NCI-H1105 (cell line): ENCODE measurements at places on chromosomes 11 and 22.

DNA sequence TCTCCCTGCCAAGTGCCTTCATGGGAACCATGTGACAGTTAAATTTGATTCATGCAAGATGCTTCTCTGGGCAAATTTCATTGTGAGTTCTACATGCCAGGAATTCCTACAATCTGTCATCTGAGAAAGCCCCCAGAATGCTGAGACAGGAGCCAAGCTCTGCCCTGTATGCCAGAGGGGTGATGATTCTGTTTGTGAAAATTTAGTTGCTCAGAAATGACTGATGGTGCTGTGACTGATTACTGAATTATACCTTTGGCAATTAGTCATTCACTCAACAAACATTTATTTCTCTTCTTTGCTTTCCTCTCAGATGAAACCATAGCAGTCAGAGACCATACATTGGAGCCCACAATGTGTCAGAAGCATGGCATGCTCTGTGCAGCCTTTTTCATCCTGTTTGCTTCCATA, 69.0 kb upstream of the ZBED5 start:
- no peak for DNase-seq

GRCh38 chr11:91966368-91966767, 258.2 kb upstream of the FAT3 start:
- no peak for DNase-seq

GRCh38 chr22:35432228-35432905, 32.4 kb downstream of the MCM5 start:
- no peak for DNase-seq

DNA sequence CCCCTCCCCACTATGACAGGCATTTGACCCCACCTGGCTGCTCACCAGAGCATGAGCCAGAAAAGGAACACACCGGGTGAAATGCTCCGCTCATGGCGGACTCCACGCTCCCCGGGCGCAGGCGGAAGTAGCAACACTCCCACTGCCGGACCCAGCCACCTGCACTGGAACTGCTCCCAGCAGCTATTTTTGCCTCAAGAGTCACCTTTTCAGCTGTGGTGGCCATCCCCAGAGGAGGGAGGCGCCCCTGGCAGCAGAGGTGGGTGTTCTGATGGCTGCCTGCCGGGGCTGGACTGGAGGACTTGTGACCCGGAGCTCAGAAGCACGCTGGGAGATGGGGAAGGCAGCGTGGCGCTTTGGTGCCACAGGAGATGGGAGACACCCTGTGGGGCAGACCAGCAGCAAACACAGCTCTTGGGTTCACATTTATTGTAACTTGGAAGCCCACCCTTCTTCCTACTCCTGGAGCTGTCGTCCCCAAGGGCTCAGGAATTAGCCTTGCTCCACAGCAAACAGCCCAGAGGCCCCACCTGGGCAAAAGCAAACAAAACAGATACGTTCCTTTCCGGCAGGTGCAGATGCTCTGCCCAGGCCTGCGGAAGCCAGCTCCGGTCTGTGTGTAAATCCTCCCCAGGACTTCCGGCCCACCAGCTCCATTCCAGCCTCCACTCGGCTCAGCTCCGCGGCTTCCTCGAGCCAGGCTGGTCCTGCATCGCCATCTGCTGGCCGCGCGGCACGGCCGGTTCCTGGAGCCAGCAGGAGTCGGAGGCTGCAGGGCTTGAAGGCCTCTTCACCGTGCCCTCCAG, 3.7 kb downstream of the RPS19BP1 start:
- DNase-seq: peak; percentile 91

DNA sequence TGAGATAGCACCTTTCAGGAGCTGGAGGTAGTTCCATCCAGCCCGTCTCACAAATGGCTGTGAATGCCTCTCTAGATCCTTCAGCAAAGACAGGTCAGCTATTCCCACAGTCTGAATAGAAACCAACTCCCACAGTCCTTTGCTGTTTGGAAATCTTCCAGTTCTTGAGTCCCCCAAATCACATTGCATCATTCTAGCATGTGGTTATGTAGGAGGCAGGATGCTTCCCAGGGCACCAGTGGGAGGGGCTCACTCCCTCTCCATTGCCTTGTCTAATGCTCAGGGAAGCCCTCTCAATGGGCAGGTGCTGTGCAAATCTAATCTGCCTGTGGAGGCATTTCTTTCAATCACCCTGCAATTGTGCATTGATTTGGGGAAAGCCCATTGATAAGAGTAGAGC, 14.6 kb downstream of the NAV2 start:
- no peak for DNase-seq

DNA sequence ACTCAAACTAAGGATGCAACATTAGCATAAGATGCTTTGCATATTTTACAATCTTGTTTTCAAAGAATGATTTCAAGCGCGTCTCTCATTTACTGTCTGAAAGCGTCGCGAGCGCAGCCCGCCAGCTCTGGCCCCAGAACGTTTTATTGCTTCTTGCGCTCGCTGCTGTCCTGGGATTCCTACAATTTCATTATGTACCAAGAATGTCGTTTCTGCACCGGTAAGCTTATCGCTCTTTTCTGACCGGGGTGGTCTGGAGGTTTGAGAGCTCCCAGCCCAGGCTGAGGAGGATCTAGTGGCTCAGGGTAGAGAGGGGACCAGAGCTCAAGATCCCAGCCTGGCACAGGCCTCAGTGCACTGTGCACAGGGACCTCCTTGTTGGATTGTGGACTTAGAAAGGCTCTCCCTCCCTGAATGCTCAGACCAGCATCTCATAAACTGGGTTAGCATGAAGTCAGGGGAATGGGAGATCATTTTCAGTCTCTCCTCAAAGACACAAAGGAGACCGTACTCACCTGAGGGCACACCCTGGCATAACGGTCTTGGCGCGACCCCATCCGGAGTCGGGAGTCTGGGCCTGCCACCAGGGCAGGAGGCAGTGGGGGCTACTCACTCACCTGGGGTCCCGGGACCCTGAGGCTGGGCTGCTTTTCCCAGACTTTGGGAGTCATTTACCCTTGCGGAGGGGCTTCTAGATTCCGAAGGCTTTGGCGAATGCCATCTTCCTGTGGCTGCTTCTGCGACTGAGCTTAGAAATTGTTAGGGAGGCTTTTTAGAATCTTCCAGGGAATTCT, 817.4 kb downstream of the BRD1 start:
- no peak for DNase-seq

DNA sequence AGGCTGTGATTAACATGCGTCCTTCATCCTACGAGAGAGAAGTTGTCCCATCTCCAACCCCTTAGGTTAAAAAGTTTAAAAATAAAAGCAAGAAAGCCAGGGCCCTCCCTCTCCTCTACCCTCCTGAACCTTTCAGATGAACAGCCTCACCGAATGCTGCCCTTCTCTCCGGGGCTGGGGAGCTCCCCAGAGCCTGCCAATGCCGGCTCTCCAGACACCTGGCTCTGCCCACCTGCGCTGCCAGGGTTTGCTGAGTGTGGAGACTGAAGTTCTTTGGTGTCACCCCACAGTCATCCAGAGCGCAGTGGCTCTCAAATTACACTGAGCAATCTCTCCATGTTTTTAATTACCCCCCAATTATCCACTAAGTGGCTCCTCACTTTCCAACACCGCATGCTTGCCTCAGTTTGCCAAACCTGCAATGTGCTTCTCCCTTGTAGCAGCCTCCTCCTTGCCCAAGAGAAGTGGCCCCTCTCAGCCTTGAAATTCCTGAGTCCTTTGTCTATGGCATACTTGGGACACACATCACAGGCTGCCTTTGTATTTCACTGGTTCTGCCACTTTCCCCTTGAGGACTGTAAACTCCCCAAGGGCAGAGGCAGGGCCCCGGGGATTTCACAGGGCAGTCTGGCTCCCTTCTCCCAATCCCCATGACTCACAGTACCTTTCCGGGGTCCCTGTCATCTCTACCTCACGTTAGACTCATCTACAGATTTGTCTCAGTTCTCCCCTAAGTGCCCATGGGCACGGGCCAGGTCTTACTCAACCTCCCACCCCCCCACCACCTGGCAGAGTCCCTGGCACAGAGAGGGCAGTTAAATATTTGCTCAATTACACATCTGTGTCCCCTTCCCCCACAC, 2.0 kb downstream of the MYH9 start:
- peak; percentile 84 for DNase-seq

- DNase-seq: no peak
These were observed 1001.7 kb downstream of the BRD1 start for GRCh38 chr22:48825802-48826520.

GRCh38 chr22:42906605-42907348, 49.7 kb upstream of the ARFGAP3 start:
- no peak for DNase-seq

DNA sequence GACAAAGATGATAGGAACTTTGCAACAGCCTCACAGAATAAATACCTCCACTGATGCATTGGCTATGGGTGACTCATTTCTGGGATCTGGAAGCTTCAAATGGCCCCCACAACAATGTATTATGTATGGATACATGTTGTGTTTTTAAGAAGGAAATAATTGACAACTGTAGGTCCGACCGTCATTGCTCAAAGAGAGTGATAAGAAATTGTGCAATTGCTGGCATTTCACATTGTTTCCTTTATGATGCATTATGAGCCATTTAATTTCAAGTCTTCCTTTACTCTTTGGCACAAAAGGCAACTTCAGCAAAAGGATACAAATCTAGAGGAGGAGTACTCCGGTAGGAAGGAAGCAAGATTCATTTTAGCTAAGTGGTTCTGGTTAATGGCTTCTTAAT, 2.0 kb downstream of the ANO3 start:
- DNase-seq: no peak

- peak; percentile 63 for DNase-seq
These were observed 7.8 kb downstream of the SEPTIN3 start for GRCh38 chr22:41976961-41977566.

DNA sequence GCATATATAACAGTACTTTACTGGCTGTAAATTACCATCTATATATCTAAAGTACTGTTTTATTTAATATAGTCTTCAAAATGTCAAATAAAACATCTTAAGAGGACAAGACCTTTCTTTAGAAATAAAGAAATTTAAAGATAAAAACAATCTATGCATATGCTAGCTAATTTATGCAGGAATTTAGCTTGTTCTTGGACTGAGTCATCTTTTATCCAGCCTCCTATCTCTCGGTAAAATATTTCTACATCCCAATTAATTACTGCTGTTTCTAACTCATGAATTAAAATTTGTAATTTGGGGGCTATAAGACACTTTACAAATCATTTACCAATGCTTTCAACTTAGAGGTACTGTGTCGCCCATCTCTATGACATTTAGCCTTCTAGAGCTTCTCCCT, 72.8 kb upstream of the DDI1 start:
- no peak for DNase-seq

DNA sequence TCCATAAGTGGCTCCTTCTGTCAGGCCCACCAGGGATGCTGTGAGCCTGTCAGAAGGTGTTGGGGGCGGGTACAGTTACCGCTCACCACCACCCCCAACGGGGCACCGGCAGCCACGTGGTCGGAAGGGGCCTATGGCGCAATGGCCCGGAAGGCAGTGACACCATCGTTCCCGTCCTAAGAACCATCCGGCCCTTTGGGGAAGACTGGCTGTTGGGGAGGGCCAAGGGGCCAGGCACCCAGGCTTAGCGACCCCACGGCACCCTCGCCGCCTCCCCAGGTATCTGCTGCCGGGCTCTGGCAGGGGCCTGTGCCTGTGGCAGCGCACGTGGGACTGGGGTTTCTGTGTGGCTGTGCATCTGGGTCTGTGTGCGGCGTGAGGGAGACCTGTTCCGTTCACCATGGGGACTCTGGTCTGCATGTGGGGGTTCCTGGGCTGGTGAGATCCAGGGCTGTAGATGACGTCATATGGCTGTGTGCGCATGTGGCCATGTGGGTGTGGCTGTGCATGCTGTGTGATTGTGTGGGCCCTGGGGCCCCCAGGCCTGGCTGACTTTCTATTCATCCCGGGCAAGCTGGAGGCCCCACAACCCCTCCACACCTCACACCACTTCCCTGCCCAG, 717 bp downstream of the OSM start:
- DNase-seq: no peak

- DNase-seq: peak; percentile 77
These were observed 33.8 kb downstream of the ZNF202 start for GRCh38 chr11:123707606-123708205.

DNA sequence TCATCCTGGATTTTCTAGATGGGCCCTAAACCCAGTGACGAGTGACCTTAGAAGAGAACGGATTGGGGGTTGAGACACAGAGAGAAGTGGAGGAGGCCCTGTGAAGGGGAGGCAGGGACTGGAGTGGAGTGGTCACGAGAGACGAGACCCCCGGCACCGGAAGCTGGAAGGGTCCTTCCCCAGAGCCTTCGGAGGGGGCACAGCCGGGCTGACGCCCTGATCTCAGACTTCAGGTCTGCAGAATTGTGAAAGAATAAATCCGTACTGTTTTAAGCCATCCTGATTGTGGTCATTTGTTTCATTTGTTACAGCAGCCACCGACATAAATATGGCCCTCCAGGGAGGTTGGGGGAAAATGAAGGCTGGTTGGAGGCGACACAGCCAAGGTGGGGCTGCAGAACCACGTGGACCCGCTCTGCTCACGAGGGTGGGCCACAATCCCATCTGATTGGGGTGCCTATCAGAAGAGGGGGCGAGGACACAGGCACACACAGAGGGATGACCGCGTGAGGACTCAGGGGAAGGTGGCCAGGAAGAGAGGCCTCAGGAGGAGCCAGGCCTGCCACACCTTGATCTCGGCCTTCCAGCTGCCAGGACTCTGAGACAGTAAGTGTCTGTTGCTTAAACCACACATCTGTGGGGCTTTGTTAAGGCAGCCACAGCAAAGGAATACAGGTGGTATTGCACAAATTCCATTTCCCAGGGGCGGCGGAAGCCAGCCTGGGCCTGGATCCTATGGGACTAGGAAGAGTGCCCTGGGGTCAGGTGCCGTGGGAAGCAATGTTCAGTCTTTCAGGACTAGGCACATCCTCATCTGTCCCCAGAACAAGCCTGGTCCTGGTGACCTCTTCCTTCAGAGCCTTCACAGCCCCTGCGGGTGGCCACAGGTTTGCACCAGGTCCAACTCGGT, 73.3 kb upstream of the SHANK2 start:
- DNase-seq: no peak

DNA sequence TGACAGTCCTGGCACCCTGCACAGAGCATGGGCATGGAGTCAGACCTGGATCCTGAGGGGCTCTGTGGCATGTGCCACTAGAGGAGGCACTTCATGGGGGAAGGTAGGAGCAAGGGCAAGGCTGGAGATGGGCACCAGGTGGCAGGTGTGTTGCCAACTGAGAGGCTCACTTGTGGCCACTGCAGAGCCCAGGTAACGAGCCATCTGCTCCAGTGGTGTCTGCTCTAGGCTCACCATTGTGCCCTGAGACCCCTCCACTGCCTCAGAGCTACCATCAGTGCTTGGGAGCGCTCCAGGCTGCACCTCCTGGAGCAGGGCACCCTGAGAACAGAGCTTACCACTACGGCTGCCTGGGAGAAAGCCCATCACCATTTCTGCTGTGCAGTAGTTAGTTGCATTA, 1.3 kb upstream of the ZDHHC8 start:
- DNase-seq: peak; percentile 24

GRCh38 chr22:22461111-22461510, 47.4 kb downstream of the ZNF280B start:
- DNase-seq: no peak

GRCh38 chr22:44154436-44154942, 26.2 kb upstream of the PARVG start:
- no peak for DNase-seq

- DNase-seq: no peak
These were observed 15.0 kb downstream of the CLDN5 start for GRCh38 chr22:19509191-19509590.
